Fibroblast of villous mesenchyme (primary cell): ENCODE measurements at places on chromosomes 5 and 9. TPM values are rescaled to one million over a fixed set of nuclear protein-coding genes. Genes with fewer than 3 reads are reported as not detected.

Gene PCDHGA9
- total RNA-seq = 4.7 and 5.2 TPM in 2 replicates

GRCh38 chr9:69463497-69464068 lies 138.6 kb downstream of the ENTREP1 start:
- no peak for DNase-seq

GRCh38 chr5:763397-763796 lies 21.1 kb downstream of the ZDHHC11B start:
- no peak for DNase-seq

- DNase-seq = no peak
These were observed 646.6 kb downstream of the PDE4D start for GRCh38 chr5:59246882-59247281.

- DNase-seq = no peak
These were observed 383.3 kb downstream of the PSAT1 start for GRCh38 chr9:78680196-78680595.

DNA sequence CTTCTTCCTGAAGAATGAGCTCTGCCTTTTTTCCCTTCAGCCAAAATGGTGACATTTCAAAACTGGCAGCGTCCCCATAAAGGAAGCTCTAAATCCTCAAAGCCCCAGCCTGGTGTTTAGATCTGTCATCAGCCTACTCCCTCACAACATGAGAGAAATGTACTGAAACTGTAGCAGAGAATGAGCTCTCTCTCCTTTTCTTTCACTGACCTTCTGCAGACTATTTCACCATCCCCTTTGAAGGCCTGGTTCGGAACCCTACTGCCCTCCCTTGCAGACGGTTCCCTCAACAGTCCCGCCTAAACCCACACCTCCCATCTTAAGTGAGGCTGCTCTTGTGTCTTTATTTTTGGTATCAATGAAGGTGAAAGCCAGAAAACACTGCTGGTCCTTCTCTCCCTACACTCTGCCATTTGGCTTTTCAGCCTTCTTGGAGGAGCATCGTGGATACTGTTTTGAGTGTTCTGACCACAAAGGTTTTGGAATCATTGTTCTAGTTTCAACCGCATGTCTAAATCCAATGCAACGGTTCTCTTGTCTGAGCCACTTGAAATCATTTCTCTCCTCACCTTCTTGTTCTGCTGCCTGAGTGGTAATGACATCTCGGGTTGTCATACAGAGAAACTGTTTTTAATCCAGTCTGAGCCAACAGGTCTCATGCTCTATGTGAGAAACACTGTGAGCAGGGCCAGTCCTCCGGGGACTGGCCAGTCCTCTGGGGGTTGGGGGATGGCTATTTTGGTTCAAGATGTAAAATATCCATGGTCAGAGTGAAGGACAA lies 39.0 kb downstream of the ITK start:
- DNase-seq = no peak

DNA sequence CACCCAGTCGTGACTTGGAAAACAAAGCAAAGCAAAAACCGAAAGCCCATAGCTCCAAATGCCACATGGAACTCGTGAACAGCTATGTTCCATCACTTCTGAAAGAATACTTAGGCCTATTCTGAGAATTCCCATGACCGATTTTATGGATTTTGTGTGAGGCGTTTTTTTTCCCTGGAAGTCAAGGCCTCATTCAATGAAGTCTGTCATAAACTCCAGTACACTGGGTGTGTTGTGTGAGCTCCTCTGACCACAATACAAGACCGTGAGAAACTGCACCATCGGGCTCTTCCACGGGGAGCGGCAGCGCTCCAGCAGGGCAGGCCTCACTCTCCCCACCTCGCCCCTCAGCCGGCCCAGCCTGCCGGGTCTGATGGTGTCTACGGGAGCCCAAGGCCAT lies 209.5 kb downstream of the FANCC start:
- peak; percentile 53 for DNase-seq

DNA sequence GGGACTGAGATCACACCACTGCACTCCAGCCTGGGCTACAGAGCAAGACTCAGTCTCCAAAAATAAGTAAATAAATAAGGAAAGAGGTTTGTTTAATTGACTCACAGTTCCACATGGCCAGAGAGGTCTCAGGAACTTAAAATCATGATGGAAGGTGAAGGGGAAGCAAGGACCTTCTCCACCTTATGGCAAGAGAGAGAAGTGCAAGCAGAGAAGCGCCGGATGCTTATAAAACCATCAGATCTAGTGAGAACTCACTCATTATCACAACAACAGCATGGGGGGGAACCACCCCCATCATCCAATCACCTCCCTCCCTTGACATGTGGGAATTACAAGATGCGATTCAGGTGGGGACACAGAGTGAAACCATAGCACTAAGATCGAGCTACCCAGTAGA lies 22.8 kb upstream of the RGMB start:
- no peak for DNase-seq

DNA sequence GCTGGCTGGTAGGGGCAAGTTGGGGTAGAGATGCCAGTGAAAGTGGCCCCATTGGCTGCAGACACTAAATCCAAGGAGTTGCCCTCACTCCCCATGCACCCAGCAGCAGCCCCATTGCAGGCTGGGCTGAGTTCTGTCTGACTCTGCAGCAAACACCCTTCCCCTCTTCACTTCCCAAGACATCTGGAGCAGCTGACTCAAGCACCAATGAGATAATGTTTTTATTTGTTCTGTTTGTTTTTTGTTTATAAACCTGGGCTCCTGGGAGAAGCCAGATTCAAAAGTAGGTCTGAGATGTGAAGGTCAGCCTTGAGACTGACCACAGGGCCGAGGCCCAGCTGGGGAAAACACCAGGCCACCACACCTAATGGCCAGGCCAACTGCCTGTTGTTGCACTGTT lies 545.9 kb upstream of the KLF4 start:
- peak; percentile 85 for DNase-seq

- DNase-seq = peak; percentile 79
These were observed 62.0 kb upstream of the GLRX start for GRCh38 chr5:95884511-95884910.

Gene STPG3
- not detected in 2 replicates for total RNA-seq

- DNase-seq = no peak
These were observed 43.7 kb downstream of the ZNF366 start for GRCh38 chr5:72463449-72464052.

- DNase-seq = peak; percentile 24
These were observed 1.2 kb downstream of the NSD1 start for GRCh38 chr5:177134697-177135225.

DNA sequence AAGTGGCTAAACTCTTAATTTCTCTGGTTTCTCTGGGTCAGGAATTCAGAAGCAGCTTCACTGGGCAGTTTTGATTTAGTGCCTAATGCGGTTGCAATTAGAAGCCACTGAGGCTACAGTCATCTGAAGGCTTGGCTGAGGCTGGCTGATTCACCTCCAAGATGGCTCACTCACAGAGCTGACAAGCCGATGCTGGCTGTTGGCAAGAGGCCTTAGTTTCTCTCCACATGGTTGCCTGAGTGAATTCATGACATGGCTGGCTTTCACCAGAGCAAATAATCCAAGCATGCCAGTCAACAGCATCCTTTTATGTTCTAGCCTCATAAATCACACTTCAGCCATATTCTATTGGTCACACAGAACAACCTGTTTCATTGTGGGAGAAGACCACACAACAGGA lies 2.8 kb upstream of the CDK7 start:
- DNase-seq = no peak

Gene PCDHB7
- total RNA-seq = under 0.01 and 0.43 TPM in 2 replicates

GRCh38 chr9:135887021-135887507 lies 20.3 kb downstream of the CAMSAP1 start:
- no peak for DNase-seq

GRCh38 chr5:14582797-14583137 lies 1.2 kb downstream of the OTULINL start:
- no peak for DNase-seq
